ENCODE measurements at places on chromosomes 11 and 22. TPM values are rescaled to one million over a fixed set of nuclear protein-coding genes. Genes with fewer than 3 reads are reported as not detected.

- DNase-seq = no peak
These were observed 1.5 kb downstream of the APOL6 start for GRCh38 chr22:35649636-35650250.

- no peak for DNase-seq
These were observed 17.0 kb downstream of the THY1 start for GRCh38 chr11:119406005-119406404.

GRCh38 chr22:36966851-36967540 lies 52.3 kb downstream of the TST start:
- DNase-seq = no peak

- no peak for DNase-seq
These were observed 77.5 kb upstream of the CTSC start for GRCh38 chr11:88414981-88415413.

GRCh38 chr11:119266063-119266462 lies 50.9 kb downstream of the MCAM start:
- DNase-seq = no peak

- DNase-seq = no peak
These were observed 45.6 kb downstream of the GLYAT start for GRCh38 chr11:58685973-58686722.

- DNase-seq = no peak
These were observed 39.1 kb upstream of the GRAMD4 start for GRCh38 chr22:46580940-46581537.

- DNase-seq = no peak
These were observed 62.0 kb upstream of the PRR5 start for GRCh38 chr22:44639891-44640617.

DNA sequence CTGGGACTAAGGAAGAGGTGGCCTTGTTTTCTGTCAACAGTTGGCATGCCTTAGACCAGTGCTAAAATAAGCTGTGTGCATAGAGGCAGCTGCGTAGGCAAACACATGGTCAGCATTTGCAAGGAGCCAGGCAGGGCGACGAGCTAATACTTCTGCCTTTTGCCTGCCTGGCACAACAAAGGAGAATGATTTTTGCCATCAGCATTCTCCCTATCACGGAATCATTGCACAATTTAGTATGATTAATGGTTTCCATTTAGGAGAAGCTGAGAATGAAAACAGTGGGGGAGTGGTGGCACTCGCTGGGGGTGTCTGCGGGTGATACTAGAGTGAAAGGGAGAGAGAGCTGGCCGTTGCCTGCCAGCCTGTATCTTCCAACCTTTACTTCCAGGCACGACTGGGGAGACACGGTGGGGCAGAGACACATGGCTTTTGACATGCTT lies 336.0 kb downstream of the CADM1 start:
- peak; percentile 77 for DNase-seq

DNA sequence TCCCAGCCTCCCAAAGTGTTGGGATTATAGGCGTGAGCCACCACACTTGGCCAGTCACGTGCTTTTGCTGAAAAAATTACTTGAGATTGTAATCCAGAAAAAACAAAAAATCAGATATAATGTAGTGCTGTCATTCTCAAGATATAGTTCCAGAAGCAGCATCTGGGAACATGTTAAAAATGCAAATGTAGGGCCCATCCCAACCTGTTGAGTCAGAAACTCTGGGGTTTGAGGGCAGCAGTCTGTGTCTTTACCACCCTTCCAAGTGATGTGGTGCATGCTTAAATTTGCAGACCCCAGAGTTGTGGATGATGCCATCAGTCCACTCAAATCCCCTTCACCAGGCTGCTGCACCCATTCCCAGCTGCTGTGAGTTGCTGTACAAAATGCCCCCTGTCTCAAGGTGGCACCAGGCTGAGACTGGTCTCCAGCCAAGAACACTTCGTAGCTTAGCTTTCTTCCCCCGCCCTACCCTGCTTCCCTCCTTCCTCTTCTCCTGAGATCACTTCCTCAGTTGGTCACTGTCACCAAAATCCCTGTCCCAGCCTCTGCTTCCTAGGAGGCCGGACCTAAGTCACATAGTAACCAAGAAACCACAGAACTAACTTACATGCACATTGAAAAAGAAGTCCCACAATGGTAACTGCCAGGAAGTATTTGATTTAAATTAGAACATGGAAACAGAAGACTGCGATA lies 18.2 kb upstream of the ARRB1 start:
- no peak for DNase-seq

GRCh38 chr22:49663823-49664222 lies 163.8 kb downstream of the BRD1 start:
- DNase-seq = no peak

DNA sequence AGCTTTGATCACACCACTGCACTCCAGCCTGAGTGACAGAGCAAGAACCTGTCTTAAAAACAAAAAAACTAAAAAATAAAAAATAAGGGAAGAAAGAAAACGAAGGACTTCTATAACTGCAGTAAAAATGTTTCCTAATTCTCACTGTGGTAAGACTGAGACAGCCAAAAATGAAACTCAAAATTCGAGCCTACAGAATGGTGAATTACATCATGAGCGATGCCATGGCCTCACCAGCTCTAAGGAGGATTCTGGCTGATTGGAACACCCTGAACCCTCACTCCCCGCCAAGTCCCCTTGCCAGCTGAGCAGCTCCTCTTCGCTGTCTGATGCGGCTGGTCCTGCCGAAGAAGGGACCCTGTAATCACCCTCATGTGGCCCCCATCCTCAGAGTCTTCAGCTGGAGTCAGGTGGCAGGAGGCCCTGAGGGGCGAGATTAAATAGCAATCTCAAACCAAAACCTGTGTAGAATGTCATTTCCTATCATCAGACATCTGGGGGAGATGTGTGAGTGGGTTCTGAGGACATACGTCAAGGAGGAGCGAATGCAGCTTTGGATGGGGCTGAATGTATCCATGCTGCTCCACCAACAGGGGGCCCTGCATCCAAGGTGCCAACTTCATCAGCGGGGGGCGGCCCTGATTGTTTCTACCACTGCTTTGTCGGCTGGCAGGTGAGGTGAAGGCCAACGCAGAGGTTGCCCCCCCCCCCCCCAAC lies 29.2 kb downstream of the PDGFB start:
- no peak for DNase-seq

DNA sequence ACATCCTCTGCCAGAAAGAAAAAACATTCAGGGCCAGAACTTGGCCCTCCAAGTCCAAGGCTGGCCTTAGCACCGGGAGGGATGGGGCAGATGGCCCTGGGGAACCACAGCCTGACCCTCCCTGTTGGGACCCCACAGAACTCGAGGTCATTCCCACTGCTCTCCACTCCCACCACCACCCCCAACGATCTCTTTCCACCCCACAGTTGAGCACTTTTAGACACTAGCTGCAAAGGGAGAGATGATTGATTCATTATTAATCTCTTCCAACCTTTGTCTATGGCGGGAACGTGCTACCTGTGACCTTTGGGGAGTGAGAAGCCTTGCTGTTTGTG lies 869.7 kb downstream of the BRD1 start:
- DNase-seq = no peak

GRCh38 chr11:72422414-72422813 lies 11.9 kb downstream of the CLPB start:
- no peak for DNase-seq

- DNase-seq = peak; percentile 77
These were observed 18.9 kb downstream of the LIMK2 start for GRCh38 chr22:31230871-31231621.

- no peak for DNase-seq
These were observed 13.8 kb upstream of the TUBA8 start for GRCh38 chr22:18096823-18097222.

DNA sequence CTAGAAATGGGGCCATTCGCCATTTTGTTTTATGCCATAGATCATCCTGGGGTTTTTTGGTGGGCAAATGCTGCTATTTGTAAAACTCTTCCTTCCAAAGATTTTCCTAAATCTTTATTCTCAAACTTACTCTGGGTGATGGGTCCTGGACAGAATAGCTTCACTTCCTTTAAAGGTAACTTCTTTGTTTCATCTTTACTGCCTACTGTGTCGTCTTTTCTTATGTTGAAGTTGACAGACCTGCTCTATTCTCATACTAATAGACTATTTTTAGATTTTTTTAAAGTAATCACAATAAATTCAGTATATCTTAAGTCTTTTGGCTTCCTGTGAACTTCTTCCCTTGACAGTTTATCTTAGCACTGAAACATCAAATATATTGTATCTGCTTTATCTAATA lies 98.6 kb downstream of the YAP1 start:
- no peak for DNase-seq

- no peak for DNase-seq
These were observed 27.6 kb upstream of the APLP2 start for GRCh38 chr11:130042093-130042591.

DUSP8 gene
- polyA plus RNA-seq = 29.6 TPM

CARNS1 gene
- 68.5 TPM for polyA plus RNA-seq

MYOD1 gene
- not detected for polyA plus RNA-seq

PGA3 gene
- polyA plus RNA-seq = 0.24 TPM

UPB1 gene
- polyA plus RNA-seq = not detected

SLC2A11 gene
- polyA plus RNA-seq = 21.1 TPM

CLTCL1 gene
- 13.7 TPM for polyA plus RNA-seq

AGBL2 gene
- 0.49 TPM for polyA plus RNA-seq

KRTAP5-11 gene
- polyA plus RNA-seq = not detected

FAM111B gene
- polyA plus RNA-seq = 4.8 TPM

SMIM38 gene
- not detected for polyA plus RNA-seq

INPP5J gene
- polyA plus RNA-seq = 5.6 TPM

CD3G gene
- polyA plus RNA-seq = not detected

SLC16A8 gene
- 1.2 TPM for polyA plus RNA-seq

OR6T1 gene
- not detected for polyA plus RNA-seq

UCP2 gene
- polyA plus RNA-seq = 461 TPM

CCT8L2 gene
- polyA plus RNA-seq = not detected

GPR83 gene
- polyA plus RNA-seq = 3.4 TPM

All from brain (organoid and tissue), 16 donors.